ENCODE measurements at places on chromosomes 4 and X. TPM values are rescaled to one million over a fixed set of nuclear protein-coding genes. Genes with fewer than 3 reads are reported as not detected.

EFHC2 gene
- 0.06 TPM for total RNA-seq

CSN1S1 gene
- not detected for total RNA-seq

SATL1 gene
- total RNA-seq, result not detected

NOX1 gene
- total RNA-seq, result not detected

CACNA1F gene
- total RNA-seq, result 0.21 TPM

CDK16 gene
- 54.2 TPM for total RNA-seq

BEND4 gene
- 5.0 TPM for total RNA-seq

PABPC5 gene
- total RNA-seq, result not detected

HSD17B11 gene
- total RNA-seq, result 20.7 TPM

PLAC1 gene
- total RNA-seq, result not detected

SPINK2 gene
- total RNA-seq, result 0.78 TPM

HS6ST2 gene
- total RNA-seq, result 0.19 TPM

KIF4A gene
- total RNA-seq, result 18.7 TPM

TNMD gene
- not detected for total RNA-seq

All from activated CD8-positive, alpha-beta memory T cell treated with anti-CD3 and anti-CD28 coated beads for 36 hours (primary cell).